NCI-H2107 (cell line): ENCODE measurements at places on chromosomes 5 and 9.

DNA sequence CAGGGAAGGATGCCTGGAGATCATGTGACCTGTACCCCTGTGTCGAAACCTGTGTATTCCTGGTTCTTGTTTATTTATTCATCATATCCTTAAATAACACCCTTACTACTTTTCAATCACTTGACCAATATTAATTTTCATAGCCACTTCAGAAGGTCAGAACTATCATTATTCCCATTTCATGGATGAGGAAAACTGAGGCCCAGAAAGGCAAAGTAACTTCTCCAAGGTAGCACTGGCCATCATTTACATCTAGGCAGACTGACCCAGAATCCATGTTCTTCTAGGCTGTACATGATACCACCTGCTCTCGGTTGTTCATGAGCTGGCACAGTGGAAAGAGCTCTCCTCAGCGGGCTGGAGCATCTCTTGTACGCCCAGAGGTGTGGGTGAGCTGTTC, 49.4 kb downstream of the KCNIP1 start:
- no peak for DNase-seq

DNA sequence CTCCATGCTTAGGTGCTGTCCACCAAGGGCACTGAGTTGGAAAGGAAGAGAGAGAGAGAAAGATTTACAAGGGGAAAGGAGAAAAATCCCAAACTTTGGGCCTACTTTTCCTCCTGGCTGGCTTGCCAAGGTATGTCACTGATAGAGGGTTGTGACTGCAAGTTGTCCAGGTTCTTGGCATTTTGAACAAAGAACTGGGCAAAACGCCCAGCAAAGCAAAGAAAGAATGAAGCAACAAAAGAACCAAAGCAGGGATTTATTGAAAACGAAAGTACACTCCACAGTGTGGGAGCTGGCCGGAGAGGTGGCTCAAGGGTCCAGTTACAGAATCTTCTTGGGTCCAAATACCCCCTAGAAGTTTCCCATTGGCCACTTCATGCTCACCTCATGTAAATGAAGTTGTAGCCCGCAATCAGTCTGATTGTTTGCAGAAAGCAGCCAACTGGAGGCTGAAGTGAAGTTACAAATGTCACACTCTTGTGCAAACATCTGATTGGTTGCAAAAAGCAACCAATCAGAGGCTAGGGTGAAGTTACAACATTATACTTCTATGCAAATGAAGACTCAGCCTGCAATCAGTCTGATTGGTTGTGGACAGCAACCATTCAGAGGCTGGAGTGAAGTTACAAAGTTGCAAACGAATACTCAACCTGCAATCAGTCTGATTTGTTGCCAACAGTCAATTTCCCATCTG, 263.5 kb downstream of the YTHDC2 start:
- DNase-seq, result no peak

DNA sequence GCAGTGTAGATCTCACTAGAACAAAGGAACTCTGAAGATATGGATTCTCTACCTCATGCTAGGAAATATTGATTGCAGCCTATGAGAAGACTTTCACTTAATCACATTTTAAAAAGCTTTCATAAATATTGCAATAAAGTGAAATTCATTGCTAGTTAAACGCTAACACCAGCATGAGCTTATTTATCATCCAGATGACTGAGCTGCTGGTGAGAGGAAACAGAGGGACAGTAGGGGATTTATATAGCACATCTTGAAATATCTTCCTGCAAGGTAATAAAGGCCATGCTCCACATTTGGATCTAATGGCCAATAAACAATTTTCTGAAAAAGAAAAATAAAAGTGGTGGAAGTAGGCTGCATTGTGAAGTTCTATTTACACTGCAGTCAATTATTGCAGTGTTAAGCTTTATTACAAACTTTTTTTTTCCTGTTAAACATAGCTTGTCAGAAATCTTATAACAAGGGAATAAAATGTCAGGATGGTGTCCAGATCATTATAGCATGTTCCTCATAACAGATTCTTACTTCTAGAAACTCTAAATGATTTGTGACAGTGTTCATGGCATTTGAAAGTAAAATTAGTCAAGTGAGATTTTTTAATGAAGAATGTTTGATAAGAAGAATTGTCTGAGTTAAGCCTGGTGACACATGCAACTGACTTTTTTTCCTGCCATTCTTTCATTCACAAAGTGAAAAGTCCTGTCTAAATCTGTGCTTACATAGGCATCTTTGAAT, 342.6 kb downstream of the DMAC1 start:
- no peak for DNase-seq

DNA sequence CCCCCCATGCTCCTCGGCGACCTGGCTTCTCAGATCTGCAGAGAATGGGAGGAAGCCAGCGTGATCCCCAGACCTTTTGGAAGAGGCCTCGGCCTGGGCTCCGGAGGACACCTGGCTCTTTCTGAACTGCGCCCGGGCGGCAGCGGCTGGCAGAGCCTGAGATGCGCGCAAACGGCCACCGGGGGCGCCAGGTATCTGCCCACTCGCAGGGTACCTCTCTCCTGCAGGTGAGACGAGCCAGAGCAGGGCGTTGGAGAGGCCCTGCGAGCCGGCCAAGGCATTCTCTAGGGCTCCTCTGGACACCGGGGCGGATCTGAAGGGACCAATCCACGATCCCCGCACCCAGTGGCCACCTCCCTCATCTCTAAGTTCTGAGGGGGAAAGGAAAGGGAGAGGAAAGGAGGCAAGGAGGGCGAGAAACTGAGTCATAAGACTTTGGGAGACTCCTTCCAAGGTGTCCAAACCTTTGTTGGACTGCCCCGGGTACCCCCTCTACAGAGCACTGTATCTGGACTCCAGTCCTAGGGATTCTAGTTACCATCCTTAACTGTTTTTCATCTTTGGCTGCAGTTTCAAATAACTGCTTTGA, 55.0 kb upstream of the SLC46A2 start:
- DNase-seq, result no peak

- no peak for DNase-seq
Measured at GRCh38 chr5:126103050-126103449, 320.2 kb upstream of the GRAMD2B start.

- no peak for DNase-seq
Measured at GRCh38 chr5:135569755-135570452, 8.9 kb downstream of the CXCL14 start.

DNA sequence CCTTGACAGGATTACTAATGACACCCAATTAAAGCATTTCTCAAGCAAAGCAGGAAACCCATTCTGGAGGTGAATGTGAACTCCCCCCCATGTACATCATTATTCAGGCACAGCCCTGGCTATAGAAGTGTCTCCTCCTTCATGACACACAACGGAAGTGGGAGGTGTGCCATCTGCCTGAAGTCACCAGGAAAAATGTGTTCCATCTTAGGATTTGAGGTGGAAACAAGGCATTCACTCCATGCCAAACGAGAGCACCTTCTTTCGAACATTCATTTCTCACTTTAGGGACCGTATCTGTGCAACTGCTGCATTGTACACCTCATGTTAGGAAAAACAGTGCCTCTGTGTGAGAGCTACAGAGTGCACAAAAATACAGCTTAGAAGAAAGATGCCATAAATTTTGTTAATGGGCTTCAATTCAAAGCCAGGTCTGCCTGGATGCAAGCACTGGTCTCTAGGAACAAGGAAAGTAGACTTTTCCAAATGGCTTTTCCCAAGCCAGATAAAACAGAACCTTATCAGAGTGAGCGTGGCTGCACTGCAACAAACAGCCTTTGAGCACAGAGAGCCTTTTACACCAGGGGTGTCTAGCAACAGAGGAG, 19.4 kb downstream of the GOLM1 start:
- no peak for DNase-seq

DNA sequence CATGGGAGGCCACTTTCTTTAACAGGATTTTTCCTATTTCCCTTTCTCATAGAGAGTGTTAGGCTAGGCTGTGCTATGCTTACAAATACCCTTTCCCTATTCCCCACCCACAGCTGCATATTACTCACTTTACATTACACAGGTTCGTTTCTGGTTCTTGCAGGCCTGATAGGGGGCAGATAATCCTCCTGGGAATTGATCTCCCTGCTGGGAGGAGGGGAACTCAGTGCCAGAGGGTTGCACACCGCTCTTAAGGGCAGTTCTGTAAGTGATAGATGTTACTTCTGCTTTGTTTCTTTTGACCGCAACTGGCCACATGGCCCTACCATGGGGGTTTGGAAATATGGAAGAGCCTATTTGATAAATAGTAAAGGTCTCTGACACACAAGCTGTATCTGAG, 54.0 kb upstream of the NTRK2 start:
- no peak for DNase-seq

DNA sequence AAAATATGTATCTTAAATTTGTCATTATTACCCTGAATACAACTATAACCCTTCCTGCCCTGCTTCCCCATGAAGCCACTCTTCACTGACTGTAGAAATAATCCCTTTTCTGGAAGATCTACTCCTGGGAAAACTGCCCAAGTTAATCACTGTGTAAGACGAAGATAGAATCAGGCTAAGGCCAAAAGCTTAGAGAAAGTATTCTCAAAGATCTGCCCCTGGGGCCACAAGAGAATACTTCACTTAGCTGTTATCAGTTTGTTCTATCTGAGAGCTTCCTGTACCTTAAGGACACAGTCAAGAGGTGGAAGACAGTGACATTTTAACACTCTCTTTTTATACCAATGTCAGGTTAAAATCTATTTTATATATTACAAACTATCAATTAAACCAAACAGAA, 33.8 kb downstream of the RNF145 start:
- no peak for DNase-seq

DNA sequence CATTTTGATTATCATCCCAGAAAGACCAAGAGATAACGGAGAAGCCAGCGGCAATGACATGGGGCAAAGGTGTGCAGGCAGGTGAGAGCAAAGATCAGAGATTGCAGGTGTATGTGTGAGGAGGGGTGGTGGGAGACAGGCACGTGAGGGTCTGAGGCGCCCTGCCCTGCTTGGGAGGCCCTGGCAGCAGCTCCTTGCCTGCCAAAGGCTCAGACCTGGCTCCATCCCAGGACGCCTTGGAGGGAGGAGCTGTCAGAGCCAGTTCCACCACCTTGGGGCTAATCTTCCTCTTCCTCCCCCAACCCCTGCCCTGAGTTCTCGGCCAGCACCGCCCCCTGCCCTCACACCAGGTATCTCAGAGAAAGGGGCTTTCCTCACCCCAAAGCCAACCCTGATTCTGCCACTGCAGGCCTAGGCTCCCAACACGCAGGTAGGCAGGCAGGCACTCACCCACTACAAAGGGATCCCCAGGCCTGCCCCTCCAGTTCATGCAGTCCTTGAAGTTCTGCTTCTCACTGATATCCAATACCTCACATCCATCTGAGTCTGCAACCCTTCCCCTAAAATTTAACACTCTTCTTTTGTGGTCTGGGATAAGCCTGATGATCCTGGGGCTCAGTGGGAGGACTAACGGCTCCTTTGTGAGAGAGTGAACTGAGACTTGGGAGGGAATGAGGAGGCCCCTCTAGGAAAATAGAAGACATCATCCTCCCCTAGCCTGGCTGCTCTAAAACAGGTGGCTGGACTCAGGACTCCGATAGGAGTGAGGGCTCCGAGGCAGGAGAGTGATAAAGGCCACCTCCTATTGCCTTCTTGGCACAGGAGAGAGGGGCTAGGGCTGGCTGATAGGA, 1.8 kb downstream of the AQP3 start:
- DNase-seq, result no peak

DNA sequence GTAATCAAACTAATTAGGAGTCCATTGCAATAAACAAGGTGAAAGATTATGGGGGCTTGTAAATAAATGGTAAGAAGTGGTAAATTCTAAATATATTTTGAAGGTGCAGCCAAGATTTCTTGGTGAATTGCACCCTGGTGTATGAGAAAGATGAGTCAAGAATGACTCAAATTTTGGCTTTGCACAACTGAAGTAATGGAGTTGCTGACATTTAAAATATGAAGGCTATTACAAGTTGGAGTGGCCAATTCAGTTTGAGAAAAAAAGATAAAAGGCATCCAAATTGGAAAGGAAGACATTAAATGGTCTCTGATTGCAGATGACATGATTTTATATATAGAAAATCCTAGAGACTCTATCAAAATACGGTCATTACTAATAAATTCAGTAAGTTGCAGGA, 2330.6 kb downstream of the MAT2B start:
- DNase-seq, result no peak

DNA sequence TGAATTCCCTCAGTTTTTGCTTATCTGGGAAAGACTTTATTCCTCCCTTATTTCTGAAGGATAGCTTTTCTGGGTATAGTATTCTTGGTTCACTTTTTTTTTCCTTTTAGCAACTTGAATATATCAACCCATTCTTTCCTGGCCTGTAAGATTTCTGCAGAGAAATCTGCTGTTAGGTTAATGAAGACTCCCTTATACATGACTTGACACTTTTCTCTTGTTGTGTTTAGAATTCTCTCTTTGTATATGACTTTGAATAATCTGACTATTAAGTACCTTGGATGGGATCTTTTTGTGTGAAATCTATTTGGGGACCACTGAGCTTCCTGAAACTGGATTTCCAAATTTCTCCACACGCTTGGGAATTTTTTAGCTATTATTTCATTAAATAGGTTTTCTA, 55.0 kb upstream of the CDK5RAP2 start:
- DNase-seq, result no peak

DNA sequence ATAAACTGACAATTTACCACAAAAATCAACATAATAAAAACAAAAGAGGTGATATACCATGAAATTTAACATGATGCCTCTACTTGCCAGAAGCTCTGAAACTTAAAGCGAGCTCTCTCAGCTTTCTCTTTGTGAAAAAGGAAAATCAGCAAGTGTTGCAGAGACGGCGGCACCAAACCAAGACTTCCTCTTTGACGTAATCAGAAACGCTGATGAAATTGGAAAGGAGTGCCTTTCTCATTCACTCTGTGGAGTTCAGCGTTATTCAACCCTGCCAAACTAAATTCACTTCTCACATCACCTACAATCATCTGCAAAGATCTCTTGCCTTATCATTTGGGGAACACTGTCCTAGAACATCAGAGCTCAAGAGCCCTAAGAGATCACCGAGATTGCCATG, 32.2 kb downstream of the ANXA6 start:
- DNase-seq, result no peak

- no peak for DNase-seq
Measured at GRCh38 chr5:140977003-140977402, 10.7 kb downstream of the PCDHAC2 start.

DNA sequence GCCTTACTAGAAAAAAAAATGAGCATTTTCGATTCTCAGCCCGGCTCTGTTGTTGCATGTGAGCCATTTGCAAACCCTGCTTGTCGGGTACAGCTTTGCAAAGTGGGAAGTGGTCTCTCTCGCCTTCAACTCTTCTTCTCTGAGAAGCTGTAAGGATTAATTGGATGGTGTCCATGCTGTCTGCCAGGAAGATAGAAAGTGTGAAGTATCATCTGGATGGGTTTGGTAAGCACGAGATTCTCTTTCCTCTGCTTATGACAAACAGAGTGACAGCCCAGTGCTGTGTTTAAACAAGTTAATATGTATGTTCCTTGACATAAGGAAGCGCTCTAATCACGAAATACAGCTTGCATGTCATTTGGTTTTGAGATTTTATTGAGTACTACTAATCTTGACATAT, 109.1 kb upstream of the SPATA31D4 start:
- DNase-seq, result no peak

- peak; percentile 48 for DNase-seq
Measured at GRCh38 chr9:74773886-74774479, 113.7 kb downstream of the TRPM6 start.

- no peak for DNase-seq
Measured at GRCh38 chr9:69018737-69019136, 4.8 kb upstream of the PRKACG start.

GRCh38 chr9:78363221-78363620, 66.3 kb downstream of the PSAT1 start:
- no peak for DNase-seq

GRCh38 chr9:35960039-35960655, 2.2 kb upstream of the OR2S2 start:
- DNase-seq, result no peak
